ENCODE measurements at places on chromosomes 7 and 10. TPM values are rescaled to one million over a fixed set of nuclear protein-coding genes. Genes with fewer than 3 reads are reported as not detected.

GRCh38 chr10:26755443-26755903, 58.0 kb downstream of the PDSS1 start:
- no peak for DNase-seq

GRCh38 chr7:41621953-41622831, 80.7 kb downstream of the INHBA start:
- DNase-seq: no peak

DNA sequence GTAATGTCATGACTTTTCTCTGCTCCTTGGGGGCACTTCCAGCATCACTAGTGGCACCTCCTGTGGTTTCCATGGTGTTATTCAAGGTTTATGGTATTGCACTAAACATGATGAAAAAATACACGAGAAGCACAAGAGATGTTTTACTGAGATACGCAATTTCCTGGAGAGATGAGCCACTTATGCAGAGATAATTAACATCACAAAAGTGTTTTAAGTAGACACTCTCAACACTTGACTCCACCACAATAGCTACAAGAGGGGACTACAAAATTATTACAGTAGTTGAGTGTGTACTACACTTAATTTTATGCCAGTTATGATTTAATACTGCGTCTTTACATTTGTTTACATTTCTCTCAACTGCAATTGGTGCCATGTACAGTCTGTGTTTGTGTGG, 906.7 kb downstream of the DNAJB9 start:
- no peak for DNase-seq

- no peak for DNase-seq
Observed at GRCh38 chr10:95353123-95353522, 62.3 kb upstream of the PDLIM1 start.

Gene PIP
- not detected for polyA plus RNA-seq

DNA sequence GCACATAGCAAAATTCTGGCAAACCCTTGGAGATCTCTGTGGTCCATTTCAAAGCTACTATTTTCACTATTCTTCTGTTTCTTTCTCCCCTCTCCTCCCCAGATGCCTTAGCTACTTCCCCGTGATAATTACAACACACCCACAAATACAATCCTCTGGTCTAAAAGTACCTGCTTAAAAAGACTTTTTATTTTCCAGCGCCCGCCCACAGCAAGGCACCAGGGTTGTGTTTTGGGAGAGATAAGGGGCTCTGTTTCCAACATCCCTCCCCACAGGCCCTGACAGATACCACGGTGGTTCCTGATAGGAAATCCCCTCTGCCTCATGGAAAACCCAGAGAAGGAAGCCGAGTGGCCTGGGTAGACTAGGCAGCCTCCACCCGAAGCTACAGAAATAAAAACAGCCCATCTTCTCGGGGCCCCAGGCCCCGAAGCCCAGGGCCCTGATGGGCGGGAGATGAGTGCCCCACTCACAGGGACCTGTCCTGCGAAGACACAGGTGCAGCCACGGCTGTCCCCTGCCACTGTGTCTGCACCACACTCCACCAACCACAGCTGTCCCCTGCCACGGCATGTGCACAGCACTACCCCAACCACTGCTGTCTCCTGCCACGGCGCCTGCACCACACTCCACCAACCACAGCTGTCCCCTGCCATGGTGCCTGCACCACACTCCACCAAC, 19.7 kb downstream of the CALML5 start:
- DNase-seq: no peak

Gene SYT15B
- not detected for polyA plus RNA-seq

Gene CPVL
- 0.78 TPM for polyA plus RNA-seq

Gene PAX4
- not detected for polyA plus RNA-seq

DNA sequence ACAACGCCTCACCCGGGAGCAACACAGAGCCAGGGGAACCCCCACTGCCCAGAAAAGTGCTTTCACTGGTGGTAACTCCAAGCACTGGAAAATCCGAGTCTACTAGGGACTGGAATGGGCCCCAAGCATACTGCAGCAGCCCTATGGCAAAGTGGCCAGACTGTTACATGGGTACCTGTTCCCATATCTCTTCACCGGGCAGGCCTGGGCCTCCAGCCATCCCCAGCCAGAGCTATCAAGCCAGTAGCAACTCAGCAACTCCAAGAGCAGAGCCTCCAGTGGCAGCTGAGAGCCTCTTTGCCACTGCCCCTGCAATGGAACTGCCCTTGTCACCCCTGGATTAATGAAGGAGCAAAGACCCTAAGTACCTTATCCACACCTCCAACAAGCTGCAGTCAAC, 73.5 kb downstream of the HBP1 start:
- DNase-seq: no peak

All from naive thymus-derived CD4-positive, alpha-beta T cell (primary cell).